ENCODE measurements at places on chromosomes 11 and 22.

- no peak for DNase-seq
Measured at GRCh38 chr11:62546929-62547625, 471 bp upstream of the AHNAK start.

DNA sequence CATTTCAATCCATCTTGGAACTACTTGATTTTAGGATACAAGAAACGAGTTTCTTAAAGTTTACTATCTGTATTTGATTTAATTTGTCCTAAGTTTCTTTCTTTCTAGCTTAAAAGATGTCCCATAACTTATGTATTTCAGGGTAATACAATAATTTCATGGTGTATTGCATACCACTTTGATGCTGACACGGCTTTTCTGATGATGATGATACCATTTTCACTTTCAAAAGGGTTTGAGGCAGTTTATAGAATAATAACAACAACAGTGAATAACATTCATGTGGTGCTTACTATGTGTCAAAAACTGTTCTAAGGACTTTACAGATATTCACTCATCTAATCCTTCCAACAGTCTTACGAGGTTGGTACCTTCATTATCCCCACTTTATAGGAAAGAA is 33.2 kb upstream of the POU2AF1 start:
- DNase-seq = no peak

DNA sequence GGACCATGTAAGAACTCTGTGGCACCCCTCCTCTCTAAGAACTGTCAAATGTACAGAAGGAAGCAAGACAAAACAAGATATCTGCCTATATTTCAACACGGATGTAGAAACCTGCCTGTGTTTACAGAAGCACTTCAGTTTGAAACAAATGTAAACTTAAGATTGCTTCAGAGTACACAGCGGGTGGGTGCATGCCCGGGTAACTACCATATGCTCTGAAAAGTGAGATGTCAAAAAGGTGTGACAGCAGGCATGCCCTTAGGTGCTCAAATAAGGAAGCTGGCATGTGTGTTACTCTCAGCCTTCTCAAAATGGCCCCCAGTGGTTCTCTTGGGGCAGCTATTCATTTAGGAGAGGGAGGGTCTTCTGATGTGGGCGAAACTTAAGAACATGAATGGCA is 5.2 kb downstream of the ACP2 start:
- no peak for DNase-seq

GRCh38 chr11:19697721-19698121 is 14.9 kb upstream of the NAV2 start:
- DNase-seq = no peak

GRCh38 chr11:64869571-64870175 is 8.7 kb downstream of the EHD1 start:
- DNase-seq = peak; percentile 27

- no peak for DNase-seq
Measured at GRCh38 chr11:106276859-106277436, 199.5 kb downstream of the AASDHPPT start.

GRCh38 chr22:38422611-38423511 is 32.1 kb downstream of the KCNJ4 start:
- DNase-seq = peak; percentile 77

GRCh38 chr11:35318977-35319925 is 100.1 kb downstream of the SLC1A2 start:
- no peak for DNase-seq

DNA sequence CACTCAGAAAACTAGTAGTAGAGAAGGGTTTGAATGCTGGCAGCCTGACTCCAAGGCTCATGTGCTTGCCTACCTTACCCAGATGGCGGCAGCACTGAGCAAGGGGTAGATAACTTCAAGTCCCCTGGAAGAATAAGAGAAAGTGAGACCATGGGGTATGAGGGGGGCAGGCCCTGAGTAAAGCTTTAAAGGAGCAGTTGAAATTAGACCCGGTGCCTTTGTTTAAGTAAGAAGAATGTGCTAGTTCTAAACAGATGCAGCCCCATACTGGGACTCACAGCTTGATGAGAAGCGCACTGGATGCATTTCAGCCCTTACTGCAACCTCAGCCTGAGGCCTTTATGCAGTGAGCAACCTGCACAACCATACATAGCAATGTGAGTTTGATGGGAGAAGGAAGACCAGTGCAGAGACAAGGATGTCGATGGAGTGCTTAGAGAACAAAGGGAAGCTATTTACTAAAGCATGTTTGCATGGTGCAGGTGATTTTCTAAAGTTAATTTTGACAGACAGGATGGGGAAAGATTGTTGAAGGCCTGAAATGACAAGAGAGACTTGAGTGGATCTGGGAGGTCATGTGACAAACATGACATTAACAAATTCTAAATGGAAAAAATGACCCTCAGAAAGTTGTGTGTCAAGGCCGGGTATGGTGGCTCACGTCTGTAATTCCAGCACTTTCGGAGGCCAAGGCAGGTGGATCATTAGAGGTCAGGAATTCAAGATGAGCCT is 27.1 kb upstream of the TMA7B start:
- no peak for DNase-seq

GRCh38 chr11:118938491-118939403 is 13.0 kb upstream of the BCL9L start:
- peak; percentile 28 for DNase-seq

DNA sequence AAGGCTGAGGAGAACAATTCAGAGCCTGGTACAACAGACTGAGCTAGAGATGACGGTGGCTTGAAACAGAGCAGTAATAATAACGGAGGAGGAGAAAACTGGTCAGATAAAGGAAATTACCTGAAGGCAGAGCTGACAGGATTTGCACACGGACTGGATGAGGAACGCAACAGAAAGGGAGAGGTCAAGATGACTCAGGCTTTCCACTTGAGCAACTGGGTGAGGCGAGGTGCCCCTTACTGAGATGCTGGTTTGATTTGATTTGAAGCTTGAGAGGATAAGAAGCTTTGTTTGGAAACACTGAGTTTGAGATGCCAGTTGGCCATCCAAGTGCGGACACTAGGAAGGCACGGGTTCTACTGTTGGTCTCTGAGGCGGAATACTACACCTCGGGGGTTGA is 35.4 kb upstream of the NRIP3 start:
- peak; percentile 91 for DNase-seq

GRCh38 chr11:10201343-10201742 is 92.7 kb downstream of the SBF2 start:
- DNase-seq = no peak

GRCh38 chr22:43798492-43798891 is 13.6 kb downstream of the EFCAB6 start:
- DNase-seq = peak; percentile 88

DNA sequence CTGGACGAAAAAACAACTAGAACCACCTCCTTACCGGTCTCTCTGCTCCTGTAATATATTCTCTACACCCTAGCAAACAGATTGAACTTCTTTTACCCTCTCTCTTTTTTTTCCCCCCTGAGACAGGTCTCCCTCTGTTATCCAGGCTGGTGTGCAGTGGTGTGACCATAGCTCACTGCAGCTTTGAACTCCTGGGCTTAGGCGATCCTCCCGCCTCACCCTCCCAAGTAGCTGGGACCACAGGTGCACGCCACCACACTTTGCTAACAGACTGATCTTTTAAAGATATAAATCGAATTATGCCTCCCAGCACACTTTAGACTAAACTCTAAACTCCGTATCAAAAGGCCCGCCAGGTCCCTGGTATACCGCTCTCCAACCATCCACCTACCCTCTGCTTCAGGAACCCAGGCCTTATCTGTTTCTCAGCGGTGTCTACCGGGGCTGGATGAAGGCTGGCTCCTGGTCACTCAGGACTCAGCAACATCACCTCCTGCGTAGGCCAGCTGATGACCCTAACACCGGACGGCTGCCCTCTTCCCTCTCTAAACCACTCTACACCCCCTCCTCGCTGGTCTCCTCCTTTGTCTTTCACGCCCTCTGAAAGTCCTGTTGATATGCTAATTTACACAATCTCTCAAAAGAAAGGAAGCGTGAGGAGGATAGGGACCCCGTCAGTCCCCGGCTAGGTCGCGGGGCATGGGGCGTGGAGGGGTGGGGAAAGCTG is 745 bp downstream of the C22orf39 start:
- no peak for DNase-seq

DNA sequence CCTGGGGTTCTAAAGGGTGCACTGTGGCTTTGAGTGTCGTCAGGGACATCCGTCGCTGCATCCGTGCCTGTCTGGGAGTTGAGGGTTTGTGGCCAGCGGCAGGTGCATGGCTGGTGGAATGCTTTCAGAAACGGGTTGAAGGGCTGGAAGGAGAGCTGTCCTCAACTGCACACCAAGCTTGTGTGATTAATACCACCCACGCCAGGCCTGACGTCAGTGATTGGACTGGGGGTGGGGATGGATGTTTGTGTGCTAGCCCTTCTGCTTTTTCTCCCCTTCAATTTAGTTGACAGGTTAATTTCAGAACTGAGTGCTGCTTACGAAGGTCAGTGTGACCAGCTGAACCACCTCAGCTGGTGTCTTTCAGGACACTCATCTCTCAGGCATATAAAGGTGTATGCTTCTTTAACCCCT is 3.2 kb upstream of the GAB2 start:
- peak; percentile 79 for DNase-seq

GRCh38 chr11:83564870-83565269 is 278.7 kb upstream of the CCDC90B start:
- DNase-seq = no peak

DNA sequence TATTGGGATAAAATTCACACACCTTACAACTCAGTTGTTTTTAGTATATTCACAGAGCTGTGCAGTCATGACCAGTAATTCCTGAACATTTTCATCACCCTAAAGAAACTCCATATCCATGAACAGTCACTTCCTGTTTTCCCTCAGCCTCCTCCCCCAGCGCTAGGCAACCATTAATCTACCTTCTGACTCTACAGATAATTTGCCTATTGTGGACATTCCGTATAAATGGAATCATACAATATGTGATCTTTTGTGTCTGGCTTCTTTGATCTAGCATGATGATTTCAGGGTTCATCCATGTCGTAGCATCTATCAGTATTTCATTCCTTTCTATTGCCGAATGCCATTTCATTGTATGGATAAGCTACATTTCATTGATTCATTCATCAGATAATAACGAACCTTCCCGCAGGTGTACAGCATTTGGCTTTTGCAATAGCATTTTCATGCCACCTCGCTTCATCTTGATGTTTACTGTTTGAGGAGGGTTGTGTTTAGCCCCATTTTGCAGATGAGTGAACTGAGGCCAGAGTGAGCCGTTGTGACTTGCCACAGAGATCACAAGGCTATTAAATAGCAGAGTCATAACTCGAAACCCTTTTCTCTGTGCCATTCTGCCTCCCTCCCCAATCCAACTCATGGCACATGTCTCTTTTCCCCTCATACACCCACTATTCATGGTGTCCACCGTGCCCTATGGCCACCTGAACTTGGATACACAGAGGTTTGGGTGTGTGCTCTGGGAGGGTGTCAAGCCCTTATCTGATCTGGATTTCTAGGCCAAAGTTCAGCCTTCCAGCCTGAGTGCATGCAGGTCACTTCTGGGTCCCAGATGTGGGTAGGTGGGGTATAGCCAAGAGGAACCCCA is 11.1 kb upstream of the MYH9 start:
- peak; percentile 98 for DNase-seq

DNA sequence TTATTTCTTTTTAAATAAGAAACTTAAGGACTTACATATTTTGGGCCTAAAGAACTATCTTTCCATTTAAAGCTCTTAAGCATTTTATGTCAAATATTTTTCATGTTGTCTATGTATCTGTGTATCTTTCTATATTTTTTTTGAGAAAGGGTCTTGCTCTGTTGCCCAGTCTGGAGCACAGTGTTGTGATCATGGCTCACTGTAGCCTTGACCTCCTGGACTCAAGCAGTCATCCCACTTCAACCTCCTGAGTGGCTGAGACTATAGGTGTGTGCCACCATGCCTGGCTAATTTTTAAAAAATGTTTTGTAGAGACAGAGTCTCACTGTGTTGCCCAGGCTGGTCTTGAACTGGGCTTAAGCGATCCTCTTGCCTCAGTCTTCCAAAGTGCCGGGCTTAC is 8.0 kb downstream of the STT3A start:
- no peak for DNase-seq

DNA sequence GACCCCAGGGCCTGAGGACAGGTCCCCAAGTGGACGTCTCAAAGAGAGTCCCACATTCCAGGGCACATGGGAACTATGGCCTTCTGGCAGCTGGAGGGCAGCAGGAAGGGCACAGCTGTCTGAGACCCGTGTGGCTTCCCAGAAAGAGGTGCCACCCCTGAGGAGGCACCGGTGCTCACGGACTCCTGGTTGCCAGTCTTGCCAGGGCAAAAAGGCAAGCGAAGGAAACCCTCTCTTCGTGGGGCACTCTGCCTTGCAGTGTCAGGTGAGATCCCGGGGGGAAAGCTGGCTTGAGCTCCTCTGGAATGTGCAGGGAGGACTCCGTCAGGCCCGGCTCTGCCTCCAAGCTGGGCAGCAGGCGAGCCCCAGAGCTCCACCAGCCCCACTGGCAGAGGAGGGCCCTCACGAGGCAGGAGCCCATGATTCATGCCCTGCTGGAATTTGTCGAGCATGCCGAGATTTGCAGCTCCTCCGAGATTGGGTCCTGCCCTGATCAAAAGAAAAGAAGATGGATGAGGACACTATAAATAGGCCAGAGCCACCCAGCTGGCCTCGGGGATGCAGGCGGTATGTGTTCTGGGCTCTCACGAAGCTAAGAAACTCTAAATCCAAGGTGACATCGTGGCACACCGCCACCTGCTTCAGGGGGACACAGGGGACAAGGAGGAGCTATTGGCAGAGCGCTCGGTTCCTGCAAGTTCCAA is 9.9 kb upstream of the CELSR1 start:
- DNase-seq = peak; percentile 90

DNA sequence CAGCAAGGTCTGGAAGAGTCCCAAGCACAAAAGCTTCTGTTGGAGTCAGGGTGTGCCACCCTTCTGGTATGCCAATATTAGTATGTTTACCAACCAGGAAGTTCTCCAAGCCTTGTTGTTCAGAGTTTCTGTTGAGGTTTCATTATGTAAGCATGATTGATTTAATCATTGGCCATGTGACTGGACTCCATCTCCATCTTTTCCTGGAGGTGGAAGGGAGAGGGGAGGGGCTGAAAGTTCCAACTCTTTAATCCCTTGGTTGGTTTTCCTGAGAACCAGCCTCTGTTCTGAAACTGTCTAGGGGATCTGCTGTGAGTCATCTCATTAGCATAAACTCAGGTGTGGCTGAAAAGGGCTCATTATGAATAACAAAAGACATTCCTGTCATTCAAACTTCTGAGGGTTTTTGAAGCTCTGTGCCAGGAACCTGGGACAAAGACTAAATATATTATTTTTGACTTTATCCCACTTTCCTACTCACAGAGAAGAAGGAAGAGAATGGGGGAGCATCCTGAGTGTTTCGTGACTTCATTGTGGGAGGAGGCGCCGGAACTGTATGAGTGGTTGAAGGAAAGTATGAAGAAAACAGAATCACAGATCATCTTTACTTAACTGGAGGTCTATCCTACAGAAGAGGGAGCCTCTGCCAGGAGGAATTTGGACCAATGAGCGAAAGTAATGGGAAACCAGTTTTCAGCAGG is 138.2 kb downstream of the NECTIN1 start:
- DNase-seq = peak; percentile 85

GRCh38 chr22:40519948-40520331 is 116.6 kb downstream of the MRTFA start:
- no peak for DNase-seq

- DNase-seq = no peak
Measured at GRCh38 chr22:29744902-29745301, 21.9 kb downstream of the ZMAT5 start.

GRCh38 chr11:43419460-43419859 is 60.7 kb downstream of the TTC17 start:
- DNase-seq = peak; percentile 7

- DNase-seq = no peak
Measured at GRCh38 chr22:19901577-19902244, 39.9 kb upstream of the COMT start.
